Hematopoietic multipotent progenitor cell treated with erythropoietin and hydrocortisone succinate and interleukin-3 and kit ligand, for 6 days (in vitro differentiated cells): ENCODE measurements at places on chromosomes 16 and 17.

DNA sequence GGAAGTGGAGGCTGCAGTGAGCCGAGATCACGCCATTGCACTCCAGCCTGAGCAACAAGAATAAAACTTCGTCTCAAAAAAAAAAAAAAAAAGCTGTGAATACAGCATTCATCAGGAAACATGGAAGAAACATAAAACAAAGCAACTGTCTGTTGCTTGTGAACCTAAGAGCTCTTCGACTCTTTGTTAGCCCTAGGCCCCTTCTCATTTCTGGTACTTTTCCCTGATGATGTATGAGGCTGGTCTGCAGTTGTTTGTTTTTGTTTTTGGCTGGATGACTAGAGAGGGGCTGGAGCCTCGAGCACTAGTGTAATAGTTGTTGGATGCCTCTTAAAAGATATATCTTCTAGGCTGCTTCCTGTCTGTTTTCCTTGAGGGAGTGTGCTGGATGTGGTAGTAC, 113.5 kb downstream of the MAP2K6 start:
- no peak for DNase-seq

GRCh38 chr16:2663553-2664546, 18.5 kb upstream of the KCTD5 start:
- DNase-seq = peak; percentile 72

DNA sequence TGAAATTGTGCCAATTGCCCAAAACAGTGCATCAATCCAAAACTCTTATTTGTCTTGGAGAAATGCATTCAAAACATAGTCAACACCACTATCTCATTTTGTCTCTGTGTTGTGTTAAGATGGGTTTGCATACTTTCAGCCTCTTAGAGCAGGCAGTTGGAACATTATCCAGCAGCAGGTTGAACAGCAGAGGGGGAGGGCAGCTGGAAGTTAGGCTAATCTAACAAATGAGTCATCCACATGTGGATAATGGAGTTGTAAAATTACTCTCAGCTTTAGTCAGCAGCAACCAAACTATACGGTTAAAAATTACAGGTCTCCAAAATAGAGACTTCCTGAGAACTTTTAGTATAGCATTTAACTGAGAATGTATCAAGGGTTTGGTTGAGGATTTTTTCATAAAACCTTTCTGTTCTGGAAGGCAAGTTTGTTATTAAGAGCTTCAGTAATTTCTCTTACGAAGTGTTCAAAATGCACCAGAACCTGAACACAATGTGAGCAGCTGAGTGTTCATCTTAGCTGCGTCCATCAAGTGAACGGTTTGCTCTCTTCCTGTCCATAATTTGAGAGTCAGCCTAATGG, 46.3 kb downstream of the PRKCA start:
- peak; percentile 22 for DNase-seq

GRCh38 chr17:53137869-53138268, 684.9 kb upstream of the KIF2B start:
- DNase-seq = no peak

GRCh38 chr17:36055921-36056520, 8.1 kb upstream of the CCL18 start:
- no peak for DNase-seq

DNA sequence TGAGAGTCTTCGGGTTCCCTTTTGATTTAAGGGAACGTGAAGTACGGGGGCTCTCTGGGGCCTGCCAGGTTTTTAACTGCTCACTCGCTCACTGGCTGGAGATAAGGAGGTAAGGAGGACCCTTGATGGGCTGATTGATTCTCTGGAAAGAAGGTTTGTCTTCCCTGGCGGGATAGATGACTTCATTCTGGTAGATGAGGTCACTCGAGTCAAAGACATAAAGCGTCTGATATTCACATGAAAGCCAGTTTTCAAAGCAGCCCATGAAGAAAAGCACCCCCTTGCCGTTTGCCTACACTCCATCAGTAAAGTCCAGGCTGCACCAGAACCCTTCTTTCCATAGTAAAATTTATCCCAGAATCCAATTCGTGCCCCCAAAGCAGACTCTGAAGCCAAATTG, 233.7 kb upstream of the IRX5 start:
- DNase-seq = no peak

DNA sequence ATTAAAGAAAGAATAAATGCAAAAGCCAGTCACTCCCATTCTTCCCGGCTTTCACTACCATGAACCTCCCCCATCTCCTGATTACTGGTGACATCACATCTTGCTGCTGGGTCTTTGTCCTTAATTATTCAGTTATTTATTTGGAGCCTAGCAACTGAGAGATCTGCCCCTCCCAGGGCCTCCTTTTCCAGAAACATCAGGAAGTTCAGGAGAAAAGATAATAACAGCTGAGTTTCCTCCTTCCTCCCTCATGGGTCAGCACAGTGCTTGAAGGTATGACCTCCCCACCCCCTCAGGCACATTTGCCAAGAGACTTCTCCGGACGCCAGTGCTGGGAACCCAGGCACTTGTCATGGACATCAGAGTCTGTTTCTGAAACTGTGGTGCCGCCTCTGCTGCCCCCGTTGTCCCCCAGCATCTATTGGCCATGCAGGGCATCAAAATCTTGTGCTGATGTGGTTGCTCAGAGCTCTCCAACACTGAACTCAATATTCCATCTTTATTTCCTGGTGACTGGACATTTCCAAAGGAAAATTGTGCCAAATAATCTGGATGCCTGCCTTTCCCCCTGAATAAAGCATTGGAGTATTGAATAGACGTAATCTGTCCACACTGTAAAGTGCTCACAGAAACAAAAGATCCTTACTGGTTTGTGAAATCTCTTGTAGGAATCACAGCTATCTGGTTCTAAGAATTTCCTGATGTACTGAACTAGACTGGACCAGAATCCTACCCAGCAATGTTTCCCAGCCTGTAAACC, 71.8 kb downstream of the ZNF18 start:
- no peak for DNase-seq

DNA sequence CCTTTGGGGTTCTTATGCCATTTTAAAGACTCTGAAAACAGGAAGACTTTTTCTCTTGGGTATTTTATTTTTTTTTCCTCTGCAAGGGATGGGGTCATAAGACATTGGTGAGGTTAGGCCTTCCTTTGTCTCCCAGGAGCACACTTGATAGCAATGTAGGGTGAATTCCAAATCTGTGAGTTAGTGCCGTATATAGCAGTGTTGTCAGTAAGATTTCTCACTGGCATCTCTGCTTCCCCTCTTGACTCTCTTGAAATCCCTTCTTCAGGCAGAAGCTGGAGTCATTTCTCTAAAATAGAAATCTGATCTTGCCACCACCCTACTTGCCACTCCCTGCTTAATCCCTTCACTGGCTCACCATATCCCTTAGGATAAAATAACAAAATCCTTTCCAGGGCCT, 529.7 kb downstream of the WWOX start:
- no peak for DNase-seq

DNA sequence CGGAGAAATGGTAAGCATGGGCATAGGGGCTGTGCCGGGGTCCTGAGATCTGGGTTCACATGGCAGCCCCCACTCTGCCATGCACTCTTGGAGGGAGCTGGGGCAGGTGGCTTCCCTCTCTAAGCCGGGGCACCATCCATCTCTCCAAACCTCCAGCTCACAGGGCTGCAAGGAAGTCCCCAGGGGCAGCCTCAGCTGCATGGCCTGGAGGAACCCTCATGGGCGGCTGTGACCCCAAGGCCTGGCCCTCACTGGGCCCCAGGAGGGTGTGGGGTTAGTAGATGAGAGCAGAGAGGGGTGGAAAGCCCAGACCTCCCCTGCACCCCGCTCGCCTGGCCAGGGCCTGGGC, 2.6 kb downstream of the CTRB2 start:
- DNase-seq = no peak

- no peak for DNase-seq
These were observed 14.5 kb downstream of the TEX14 start for GRCh38 chr17:58677194-58677880.

- no peak for DNase-seq
These were observed 18.5 kb downstream of the DEXI start for GRCh38 chr16:10923650-10924214.

DNA sequence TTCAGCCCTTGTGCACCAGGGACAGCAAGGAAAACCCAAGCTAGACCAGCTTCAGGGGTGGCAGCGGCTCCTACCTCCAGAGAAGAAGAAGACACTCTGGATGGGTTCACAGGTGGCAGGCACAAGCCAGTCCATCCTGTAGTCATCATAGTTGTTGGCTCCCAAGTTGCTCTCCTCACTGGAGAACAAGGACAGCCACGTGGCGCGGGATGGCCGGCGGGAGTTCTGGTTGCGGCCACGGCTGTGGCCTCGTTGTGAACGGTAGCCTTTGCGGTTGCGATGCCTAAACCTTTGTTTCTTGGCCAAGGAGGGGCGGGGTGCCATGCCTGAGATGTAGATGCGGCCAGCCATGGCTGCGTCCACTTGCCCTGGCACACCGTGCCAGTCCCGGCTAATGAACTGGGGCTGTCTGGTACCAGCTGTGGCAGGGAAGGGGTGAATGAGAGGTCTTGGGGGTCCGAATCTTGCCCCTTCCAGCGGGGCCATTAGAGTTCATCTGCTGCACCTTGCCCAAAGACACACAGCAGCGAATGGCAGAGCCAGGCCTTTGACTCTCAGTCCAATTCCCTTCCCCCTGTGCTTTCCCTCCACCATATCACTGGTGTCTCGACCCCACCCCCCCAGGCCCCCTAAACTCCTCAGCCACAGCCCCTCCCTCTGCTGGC, 2.3 kb downstream of the VTN start:
- no peak for DNase-seq

GRCh38 chr16:51419768-51420167, 268.7 kb upstream of the SALL1 start:
- no peak for DNase-seq

GRCh38 chr17:81884968-81885367, 6.4 kb downstream of the ALYREF start:
- DNase-seq = no peak

GRCh38 chr17:11899537-11899942, 97.7 kb downstream of the ZNF18 start:
- DNase-seq = peak; percentile 3

DNA sequence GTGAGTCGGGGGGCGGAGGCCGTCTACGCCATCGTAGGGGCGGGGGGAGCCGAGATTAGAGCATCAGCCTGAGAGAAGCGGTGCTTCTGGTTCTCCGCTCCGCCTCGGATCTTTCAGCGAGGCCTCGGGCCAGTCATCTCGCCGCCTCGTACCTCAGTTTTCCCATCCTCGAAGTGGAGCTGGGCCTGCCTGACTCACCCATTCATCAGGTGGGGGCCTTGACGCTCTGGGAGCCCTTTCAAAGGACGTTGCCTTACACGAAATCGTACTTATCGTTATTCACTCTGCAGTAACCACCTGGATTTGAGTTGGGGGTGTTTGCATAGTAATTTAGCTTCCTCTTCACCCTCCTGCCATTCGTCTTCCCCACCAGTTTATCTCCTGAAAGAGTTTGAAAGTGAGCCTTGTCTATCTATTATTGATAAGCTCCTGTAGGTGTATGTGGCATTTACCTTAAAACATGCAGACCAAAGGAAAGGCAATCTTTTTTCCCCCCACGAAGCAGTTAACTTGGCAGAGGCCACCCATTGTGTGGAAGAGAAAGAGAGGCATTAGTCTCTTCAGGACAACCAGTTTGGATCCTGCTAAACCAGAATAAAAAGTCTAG, 674 bp downstream of the TAF15 start:
- no peak for DNase-seq

DNA sequence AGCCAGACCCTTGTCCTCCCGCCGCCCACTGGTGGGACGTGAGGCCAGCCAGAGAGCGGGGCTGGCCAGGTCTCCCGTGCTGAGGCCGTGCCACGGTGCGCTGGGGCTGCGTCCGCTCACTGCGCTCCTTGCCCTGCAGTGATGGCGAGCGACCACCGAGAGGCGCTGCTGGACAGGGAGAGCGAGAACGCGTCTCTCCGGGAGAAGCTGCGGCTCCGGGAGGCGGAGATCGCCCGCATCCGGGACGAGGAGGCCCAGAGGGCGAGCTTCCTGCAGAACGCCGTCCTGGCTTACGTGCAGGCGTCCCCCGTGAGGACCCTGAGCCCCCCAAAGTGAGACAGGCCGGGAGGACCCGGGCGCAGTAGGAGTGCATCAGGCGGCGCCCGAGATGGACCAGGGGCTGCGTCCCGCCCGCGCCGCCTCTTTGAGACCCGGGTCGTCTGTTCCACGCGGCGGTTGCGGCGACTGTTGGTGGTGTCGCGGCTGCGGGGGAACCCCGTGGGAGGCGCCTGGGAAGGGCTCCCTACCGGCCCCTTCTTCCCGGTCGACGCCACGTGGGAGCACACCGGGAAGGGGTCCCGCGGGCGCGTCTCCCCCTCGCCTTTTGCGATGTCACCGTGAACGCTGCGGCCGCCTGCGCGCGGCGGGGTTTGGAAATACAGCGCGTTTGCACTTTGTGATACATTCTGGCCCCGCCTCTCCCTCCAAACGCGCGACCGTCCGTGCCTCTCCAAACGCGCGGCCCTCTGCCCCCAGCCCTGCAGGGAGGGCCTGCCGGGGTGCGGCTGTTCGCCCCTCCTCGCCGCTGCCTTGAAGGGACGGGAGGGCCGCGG, 792 bp upstream of the RAC3 start:
- DNase-seq = peak; percentile 87

GRCh38 chr16:71894229-71894920, 956 bp upstream of the IST1 start:
- peak; percentile 61 for DNase-seq

DNA sequence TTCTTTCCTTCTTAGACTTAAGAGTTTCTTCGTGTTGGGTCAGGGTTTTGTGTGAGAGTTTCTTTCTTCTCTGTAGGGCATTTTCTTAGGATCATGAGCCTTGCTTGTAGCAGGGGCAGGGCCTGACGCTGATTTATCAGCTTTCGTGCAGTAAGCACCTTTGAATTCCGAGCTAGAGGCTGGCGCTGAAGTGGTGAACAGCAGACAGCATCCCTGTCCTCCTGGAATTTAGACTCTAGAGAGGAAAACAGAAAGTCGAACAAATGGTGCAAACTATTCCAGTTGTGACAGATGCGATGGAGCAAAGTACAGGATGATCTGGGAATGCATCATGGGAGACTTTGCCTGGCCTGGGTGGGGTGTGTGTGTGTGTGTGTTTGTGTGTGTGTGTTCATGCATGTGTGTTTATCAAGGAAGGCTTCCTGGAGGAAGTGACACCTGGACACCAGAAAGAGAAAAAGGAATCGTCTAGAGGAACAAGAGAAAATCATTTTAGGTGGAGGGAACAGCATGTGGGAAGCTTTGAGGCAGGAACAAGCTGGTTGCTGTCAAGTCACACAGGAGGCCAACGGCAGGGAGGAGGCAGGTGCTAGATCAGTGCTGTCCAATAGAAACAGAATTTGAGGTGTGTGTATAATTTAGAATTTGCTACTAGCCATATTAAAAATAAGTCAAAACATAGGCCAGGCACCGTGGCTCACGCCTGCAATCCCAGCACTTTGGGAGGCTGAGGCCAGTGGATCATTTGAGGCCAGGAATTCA, 60.2 kb downstream of the WWP2 start:
- no peak for DNase-seq
